ENCODE measurements at places on chromosomes 4 and X.

- DNase-seq = no peak
These were observed 558.2 kb upstream of the GNPDA2 start for GRCh38 chr4:45284400-45285085.

GRCh38 chr4:159549098-159549518, 446.2 kb downstream of the RAPGEF2 start:
- DNase-seq = no peak

GRCh38 chr4:74793757-74794381, 454 bp downstream of the BTC start:
- no peak for DNase-seq

GRCh38 chr4:140260227-140260626, 106.2 kb upstream of the MAML3 start:
- no peak for DNase-seq

DNA sequence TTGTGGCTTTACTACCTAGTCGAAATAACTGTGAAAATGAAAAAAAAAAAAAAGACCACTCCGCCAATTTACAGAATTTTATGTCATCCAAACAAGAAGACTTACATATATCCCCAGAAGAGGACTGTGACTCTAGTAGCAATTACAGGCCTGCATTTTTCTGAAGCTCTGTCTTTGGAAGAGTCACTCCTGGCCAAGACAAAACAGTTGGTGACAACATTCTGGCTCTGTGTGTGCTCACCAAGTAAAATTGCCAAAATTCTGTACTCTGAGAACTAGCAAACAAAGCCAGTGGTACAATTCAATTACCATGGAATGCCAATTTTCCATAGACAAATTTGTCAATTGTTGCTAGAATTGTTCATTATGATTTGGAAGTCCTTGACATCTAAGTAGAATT, 311.1 kb downstream of the PDGFC start:
- DNase-seq = no peak

GRCh38 chr4:128468123-128468989, 180.7 kb upstream of the PGRMC2 start:
- no peak for DNase-seq

- DNase-seq = no peak
These were observed 114.5 kb upstream of the RBPJ start for GRCh38 chr4:26206339-26206738.

GRCh38 chr4:178681871-178682270, 1239.6 kb upstream of the AGA start:
- DNase-seq = no peak

DNA sequence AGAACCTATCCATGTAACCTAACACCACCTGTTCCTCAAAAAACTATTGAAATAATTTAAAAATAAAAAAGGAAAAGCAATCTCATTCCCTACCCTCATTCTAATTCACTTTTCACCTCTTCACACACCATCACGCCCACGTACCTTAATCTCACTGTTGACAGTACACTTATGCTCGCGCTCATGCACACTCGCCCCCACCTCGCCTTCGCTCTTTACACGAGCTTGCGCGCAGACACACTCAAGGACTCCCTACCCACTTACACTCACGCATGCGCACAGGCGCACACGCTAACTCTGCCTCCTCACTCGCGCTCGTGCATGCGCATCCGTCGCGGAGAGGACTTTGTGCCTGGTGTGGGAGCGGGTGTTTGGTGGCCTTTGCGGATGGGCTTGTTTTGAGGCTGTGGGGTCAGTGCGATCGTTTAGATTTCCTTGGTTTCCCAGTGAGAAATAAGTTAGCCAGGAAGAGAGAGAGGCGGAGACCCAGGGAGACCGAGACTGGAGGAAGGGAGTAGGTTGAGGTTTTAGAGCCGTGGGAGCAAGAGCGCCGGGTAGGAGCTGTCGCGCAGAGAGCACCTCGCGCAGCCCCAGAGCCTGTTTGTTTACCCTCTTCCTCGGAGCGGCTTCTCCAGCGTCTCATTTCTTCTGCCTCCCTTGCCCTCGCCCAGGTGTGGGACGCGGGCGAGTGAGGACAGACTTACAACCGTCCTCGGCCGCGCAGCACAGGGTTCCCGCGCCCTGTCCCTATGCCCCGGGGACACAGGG, 8.1 kb upstream of the GSX2 start:
- DNase-seq = peak; percentile 63

DNA sequence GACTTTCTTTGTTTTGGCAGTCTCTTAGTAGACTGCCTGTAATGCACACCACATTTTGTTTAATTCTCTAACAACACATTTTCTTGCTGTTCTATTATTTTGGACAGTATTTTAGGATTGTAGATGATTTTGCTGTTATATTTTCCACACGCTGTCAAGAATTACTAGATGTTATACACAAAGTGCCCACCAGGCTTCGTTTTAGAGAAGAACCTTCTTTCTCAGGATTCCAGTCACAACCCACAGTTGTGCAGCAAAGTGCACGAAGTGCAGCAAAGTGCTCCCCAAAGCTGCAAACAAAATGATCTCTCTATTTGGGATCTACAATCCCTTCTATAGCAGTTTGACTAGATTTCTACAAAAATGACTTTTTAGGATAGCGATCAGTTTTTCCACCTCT, 2.4 kb downstream of the ZNF141 start:
- DNase-seq = no peak

GRCh38 chr4:87382116-87382515, 8.9 kb downstream of the HSD17B11 start:
- DNase-seq = no peak

GRCh38 chr4:126958482-126958881, 674.3 kb upstream of the INTU start:
- DNase-seq = no peak

- DNase-seq = no peak
These were observed 61.2 kb downstream of the HMGB2 start for GRCh38 chr4:173272996-173273395.

- DNase-seq = no peak
These were observed 671.8 kb upstream of the DIPK2B start for GRCh38 chrX:45872480-45872879.

DNA sequence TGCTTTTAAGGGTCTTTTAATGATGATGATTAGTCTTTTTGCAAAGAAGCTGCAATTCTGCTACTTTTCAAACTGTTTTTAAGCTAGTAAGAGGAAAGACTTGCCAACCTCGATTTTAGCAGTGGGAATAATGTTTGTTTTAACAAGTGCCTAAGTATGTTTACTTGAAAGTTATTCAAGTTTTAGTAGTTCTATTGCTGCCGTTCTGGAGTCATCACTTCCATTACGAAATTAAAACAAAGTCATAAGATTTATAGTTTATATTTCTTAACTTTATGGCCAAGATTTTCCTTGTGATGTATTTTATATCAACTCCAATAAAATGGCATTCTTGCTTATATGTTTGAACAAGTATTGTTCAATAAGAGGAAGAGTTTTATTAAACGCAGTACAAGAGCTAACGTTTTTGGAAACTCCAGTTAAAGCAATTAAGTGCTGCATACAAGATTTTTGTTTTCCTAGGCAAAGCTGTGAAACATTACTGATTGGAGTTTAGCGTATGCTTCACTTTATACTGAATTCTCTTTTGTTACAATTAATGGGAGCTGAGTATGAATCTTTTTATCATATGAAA, 211.3 kb downstream of the TENM3 start:
- DNase-seq = no peak

- no peak for DNase-seq
These were observed 376.2 kb downstream of the PCDH18 start for GRCh38 chr4:137156054-137156453.

- no peak for DNase-seq
These were observed 86.2 kb downstream of the NHSL2 start for GRCh38 chrX:71996826-71997225.

DNA sequence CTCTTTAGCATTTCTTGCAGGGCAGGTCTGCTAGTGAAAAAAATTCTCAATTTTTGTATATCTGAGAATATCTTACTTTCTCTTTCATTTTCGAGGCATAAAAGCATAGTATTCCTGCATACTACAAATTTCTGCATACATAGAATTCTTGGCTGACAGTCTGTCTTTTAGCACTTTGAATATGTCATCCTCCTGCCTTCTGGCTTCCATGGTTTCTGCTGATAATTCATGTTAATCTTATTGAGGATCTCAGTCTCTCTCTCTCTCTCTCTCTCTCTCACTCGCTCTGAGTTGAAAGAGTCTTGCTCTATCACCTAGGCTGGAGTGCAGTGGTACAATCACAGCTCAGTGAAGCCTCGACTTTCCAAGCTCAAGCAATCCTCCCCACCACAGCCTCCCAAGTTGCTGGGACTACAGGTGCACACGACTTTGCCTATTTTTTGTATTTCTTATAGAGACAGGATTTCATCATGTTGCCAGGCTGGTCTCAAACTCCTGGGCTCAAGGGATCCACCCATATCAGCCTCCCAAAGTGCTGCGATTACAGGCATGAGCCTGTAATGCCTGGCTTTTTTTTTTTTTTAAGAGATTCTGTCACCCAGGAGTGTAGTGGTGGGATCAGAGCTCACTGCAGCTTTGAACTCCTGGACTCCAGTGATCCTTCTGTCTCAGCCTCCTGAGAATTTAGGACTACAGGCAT, 161.3 kb downstream of the FNIP2 start:
- no peak for DNase-seq

GRCh38 chrX:75303795-75304194, 29.9 kb downstream of the UPRT start:
- DNase-seq = no peak

DNA sequence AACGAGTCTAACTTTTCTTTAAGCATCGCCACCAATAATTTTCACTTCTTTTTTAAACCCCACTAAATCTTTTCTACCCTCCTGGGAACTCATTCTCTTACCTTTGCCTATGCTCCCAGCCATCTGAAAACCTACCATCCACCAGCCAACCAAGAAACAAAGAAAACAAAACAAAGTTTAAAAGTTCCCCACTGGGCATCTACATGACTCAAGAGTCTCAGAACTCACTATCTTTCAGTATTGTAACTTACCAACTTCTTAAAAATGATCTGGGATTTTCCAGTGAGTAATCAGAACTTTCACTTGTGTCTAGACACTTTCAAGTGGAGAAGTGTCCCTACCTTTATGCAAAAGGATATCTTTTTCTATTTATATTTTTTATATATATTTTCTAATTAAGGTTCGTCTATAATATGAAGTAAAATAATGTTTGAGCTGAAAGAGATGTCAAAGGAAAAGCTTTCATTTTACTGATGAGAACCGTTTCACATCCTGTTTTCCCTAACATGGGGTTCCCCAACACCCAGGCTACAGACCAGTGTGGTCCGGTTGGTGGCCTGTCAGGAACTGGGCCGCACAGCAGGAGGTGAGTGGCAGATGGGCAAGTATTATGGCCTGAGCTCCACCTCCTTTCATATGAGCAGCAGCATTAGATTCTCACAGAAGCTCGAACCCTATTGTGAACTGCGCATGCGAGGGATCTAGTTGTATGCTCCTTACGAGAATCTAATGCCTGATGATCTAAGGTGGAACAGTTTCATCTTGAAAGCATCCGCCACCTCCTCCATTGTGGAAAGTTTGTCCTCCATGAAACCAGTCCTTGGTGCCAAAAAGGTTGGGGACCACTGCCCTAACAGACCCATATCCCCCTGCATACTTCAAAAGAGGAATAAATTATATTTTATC, 9.8 kb upstream of the TIGD2 start:
- no peak for DNase-seq

DNA sequence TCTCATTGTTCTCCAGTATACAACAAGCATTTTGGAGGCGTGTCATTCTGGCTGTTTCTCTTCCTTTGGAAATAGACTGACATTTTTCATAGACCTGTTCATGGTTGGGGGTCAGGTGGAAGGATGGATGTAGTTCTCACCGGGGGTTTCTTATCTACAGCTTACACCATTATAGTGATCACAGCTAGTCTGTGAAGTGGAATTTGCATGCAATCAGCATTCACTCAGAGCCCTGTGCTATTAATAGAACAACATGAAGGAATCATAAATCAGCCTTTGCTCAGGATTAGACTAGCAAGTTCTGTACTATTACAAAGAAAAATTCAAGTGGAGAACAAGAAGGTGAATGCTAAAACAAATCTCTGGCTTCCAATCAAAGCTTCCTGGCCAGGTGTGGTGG, 132.6 kb upstream of the PUDP start:
- DNase-seq = no peak

DNA sequence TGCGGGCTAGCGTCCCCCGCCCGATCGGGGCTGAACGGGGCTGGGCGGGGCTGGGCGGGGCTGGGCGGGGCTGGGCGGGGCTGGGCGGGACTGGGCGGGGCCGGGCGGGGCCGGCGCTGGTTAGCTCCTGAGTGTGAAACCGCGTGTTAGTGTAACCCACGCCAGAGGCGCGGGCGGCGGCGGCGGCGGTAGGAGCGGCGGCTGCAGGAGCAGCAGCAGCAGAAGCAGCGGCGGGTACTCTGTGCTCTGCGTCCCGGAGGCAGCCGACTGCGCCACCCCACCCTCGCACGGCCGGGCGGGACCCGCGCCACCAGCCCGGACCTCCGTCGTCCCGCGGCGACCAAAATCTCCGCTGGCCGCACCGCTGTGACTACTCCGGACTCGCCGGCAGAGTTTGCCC, 128.1 kb downstream of the LAS1L start:
- DNase-seq = no peak

DNA sequence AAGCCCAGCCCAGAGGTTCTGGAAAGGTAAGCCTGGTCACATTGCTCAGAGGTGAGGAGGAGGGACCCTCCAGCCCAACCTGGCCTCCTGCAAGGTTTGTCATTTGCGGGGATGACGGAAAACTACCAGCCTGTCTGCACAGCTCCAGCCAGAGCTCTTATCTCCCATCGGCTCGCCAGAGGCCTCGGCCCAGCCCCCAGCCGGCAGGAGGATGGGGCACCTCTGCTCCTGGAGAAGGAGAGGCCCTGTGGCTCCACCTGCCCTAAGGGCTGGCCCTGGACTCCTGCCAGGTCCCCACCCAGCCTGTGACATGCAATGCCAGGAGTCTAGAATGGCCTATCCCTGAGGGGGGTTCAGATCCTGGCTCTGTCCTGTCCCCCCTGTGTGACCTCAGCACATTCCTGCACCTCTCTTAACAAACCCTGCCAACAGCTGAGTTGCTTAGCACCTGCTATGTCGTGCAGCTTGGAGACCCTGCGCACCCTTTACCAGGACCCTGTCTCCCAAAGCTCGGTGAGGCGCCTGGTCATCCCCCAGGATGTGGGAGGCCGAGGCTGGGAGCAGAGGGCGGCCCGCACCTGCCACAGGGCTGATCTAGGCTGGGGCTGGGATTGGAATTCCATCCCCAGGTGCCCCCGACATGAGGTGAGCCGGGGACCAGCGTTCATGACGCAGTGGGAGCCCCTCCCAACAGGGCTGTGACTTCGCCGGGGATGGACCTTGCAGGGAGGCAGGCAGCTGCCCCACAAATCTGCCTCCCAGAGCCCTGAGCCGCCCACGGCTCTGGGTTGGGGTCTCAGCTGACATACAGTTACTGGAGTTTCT, 14.4 kb downstream of the ADRA2C start:
- no peak for DNase-seq

Measured in KBM-7 (cell line).